Tongue (tissue), 3 donors: ENCODE measurements at places on chromosomes 13 and 19.
A peak's percentile ranks its signal among the peaks of the same experiment; 100 is the strongest.

DNA sequence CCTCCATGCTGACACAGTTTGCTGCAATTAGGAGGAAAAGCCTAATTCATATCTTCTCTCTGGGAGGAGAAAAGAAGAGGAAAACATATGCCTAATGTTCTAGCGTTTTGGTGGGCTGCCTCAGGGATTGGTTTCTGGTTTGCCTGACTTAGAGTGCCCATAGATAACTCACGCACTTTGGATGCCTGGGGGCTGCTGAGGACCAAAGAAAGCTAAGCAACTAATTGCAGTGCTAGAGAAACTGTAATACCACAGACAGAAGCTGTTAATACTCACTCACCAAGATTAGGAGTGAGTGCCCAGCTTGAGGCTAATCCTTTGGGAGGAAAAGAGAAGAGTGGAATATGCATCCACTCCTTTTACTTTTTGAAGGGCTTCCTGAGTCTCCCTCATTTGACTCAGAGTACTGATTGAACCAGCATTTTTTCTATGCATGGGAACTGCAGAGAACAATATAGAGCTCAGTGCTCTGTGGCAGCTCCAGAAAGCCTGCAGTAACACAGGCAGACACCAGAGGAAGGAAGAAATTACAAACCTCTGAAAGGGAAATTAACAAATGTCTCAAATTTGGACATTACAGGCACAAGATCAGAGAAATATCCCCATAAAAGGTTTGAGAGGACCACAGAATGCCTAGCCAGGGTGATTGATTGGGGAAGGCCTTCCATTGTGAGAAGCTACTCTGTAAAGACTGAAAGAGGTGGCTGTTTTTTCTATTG is 666.4 kb downstream of the OLFM4 start:
- no peak for DNase-seq

- DNase-seq, result no peak
Observed at GRCh38 chr19:13195678-13196077, 45.5 kb downstream of the IER2 start.

- peak; percentile 85 for DNase-seq
Observed at GRCh38 chr19:8578642-8579265, 1.5 kb upstream of the MYO1F start.

DNA sequence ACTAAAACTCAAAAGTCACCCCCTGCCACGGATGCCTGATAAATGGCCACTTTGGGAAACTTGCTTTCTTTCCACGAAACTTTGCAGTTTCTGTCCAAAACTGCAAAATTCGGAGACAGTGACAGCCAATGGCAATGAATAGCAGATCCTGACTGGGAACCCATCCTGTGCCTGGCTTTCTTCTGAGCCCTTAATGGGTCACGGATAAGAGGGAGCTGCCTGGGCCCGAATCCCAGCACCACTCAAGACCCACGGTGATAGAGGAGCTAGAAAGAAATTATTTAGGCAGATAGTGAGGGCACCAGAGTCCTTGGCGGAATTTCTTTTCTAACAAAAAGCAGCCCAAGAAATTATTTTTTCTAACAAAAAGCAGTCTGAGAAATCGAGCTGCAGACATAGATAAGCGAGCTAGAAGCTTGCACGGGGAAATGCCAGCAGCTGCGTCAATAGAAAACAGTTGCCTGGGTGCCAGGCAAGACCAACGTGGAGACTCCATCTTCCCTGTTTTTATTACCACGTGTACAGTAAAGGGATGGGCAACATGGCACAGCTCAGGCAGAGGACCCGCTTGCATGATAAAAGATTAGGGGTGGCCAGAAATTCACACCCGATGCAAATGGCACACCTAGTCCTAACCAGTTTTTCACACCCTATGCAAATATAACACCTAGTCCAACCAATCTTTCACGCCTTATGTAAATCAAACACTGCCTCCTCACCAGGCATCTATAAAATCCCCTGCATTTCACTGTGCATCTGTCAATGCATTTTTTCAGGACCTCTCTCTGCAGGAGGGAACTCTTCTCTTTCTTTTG is 7.1 kb upstream of the HSH2D start:
- DNase-seq, result no peak

- no peak for DNase-seq
Observed at GRCh38 chr19:10797541-10798256, 38.3 kb downstream of the TMED1 start.

DNA sequence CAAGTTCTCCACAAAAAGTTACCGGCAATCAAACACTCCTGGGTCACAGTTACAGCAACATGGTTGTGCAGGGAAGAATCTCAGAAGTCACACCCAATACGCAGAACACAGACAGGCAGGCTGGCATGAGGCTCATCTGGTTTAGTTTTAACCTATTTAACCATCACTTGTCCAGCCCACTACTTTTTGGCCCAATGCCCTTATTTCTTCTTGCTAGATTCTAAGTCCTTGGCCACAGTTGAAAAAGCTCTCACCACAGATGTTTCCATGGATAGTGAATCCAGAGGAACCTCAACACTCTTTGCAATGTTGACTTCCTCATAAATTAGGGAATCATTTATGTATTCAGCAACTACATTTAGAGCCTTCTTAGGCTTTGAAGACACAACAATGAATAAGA is 50.7 kb upstream of the FNDC3A start:
- no peak for DNase-seq

- peak; percentile 77 for DNase-seq
Observed at GRCh38 chr19:33125929-33126388, 6.0 kb upstream of the WDR88 start.

GRCh38 chr13:24313439-24313838 is 4.1 kb downstream of the C1QTNF9 start:
- peak; percentile 50 for DNase-seq

GRCh38 chr13:100409132-100409531 is 179.5 kb downstream of the GGACT start:
- DNase-seq, result no peak

DNA sequence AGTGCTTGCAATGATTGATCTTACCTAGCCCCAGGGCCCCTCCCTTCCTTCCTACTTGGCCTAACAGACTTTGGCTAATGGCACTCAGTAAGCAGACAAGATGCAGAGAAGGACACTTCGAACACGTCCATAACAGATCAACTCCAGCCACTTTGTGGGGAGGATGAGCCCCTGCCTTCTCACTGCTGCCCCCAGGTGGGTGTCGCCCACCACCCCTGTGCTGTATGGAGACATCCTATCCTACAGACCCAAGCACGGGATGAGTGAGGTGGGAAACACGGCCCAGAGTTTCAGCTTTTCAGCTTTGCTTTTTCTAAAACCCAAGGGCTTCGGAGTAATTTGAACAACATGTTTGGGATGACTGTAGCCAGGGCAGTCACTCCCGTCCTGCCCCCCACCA is 5.5 kb downstream of the SLC7A1 start:
- no peak for DNase-seq

- peak; percentile 59 for DNase-seq
Observed at GRCh38 chr19:3276341-3276799, 51.9 kb downstream of the CELF5 start.

- no peak for DNase-seq
Observed at GRCh38 chr13:74633734-74634133, 499.5 kb upstream of the KLF12 start.

DNA sequence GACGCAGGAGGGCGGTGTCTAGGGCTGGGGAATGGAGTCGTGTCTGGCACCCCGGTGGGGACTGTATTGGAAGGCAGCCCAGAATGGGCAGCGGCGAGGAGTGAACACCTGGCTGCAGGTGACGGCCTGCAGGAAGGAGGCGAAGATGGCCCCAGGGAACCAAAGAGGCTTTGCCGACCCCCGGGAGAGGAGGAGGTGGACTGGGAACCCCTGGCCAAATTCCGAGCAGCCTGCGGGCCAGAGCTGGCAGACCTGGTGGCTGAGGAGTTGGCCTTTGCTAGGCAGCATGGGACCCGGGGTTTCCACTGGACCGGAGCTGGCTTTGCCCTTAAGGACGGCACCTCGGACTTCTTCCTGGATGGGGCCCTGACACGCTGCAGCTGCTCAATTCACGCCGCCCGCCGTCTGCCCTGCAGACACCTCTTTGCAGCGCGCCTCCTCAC is 25.9 kb downstream of the ZSWIM9 start:
- no peak for DNase-seq

DNA sequence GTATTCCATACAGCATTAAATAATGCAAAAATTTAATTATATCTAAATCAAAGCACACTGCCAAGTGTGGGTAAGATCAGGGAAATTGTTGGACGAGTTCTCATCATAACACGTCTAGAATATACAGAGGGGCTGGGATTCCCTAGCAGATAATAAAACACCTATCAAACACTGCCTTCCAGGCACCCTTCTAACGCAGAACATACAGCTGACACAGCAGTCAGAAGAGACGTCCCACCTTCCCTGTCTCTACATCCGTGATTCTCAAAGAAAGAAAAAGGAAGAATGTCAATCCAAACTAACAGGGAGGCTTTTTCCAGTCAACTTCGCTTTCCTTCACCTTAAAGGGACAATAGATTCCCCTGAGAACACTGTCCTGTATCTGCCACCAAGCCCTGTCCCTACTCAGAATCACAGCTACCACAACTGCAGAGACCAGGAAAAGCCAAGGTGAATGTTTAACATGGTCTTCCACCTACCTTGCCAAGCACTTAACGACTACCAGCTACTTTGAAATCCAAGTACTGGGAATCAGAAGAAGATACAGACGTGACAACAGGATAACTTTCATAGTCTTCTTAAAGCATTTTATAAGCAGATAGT is 38.5 kb downstream of the TBC1D4 start:
- no peak for DNase-seq
